AG10803 (cell line): ENCODE measurements at places on chromosomes 4 and X.

DNA sequence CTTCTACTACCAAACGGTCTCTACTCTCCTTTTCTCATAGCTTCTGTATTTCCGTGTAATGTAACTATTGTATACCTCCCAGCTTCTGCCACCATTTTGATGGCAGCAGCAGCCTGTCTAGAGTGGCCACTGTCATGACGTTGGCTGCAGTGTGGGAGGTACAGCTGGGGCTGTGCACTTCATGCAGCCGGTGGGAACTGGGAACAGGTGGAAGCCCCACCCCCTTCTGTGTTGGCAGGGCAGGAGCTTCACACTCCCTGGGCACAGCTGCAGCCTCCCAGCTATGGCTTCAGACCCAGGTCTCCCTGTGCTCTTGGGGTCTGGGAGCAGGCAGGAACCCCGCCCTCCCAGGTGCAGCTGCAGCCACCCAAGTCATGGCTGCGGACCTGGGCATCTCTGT, 49.8 kb upstream of the SEC24B start:
- DNase-seq: no peak

DNA sequence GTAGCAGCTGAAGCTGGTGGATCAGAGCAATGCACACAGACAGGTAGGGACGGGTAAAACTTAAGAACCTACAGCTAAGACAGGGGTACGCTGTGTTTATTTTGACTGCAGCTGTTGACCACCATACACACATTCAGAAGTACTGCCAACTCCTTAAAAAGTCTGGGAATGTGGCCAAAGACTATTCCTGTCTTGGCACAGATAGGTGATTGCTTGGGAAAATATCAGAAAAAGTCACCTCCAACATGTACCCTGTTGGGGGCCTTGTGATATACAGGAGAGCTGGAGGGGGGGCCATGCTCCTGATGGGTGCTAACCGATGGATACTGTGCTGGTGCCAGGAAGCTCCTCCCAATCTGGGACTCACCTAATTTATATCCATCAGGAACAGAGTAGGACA, 121.2 kb downstream of the VCX2 start:
- DNase-seq: no peak

DNA sequence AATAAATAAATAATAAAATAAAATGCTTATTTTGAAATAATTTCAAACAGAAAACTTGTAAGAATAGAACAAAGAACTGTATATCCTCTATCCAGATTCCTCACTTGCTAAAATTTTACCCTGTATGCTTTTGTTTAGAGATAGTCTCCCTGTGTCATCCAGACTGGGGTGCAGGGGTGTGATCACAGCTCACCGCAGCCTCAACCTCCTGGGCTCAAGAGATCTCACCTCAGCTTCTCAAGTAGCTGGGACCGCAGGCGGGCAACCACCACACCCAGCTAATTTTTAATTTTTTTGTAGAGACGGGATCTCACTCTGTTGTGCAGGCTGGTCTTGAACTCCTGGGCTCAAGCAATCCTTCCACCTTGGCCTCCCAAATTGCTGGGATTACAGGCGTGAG, 17.5 kb upstream of the ARAF start:
- no peak for DNase-seq

DNA sequence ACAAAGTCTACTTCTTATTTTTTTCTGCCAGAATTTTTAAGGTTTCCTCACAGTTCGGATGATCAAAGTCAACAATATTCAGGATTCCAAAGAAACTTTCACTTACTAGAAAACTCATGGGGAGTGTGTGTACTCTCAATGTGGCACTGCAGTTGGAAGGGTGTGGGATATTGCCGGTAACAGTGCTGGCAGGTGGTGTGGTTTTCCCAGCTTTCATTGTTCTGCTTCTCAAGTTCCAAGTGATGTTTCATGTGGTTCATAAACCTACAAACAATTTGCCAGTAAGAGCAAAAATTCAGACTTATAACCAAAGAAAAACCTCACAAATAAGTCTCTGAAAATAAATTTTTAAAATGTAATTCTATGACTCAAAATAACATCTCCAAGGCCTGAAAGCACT, 39.8 kb downstream of the ZNF280C start:
- no peak for DNase-seq

GRCh38 chr4:7524843-7525242, 90.1 kb upstream of the PSAPL1 start:
- no peak for DNase-seq

DNA sequence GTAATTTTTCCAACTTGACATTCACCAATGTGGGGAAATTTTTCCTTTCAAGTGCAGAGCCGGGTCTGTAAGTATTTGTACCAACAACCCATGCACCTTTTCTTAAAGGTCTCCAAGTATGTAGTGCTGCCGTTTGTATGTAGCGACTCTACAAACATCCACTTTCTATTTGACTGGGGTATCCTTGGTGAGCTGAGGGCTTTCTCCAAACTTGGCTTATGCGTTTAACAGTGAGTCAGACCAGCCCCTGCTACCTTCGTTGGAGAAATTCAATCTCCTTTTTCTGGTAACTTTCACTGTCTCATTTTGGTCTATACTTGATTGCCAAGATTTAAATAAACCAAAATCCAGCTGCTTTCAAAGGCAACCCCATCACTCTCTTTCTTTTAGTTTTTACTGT, 34.9 kb downstream of the MGST2 start:
- DNase-seq: no peak

DNA sequence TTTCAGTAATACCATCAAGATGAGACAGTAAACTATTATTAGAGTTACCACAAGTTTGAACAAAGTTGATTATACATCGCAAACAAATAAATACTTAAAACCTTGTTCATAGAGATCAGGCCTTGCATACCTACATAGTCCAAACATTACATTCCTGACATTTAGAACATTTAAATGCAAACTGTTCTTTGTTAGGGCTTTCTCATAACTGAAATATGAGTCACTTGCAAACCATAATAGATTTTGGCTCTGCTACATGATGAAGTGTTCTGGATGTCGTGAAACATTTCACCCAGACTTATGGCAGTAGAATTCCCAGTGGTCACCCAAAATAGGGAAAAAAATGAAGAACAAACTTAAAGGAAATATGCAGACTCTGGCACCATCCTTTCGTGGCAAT, 75.0 kb downstream of the FAT4 start:
- DNase-seq: peak; percentile 98
